ENCODE measurements at places on chromosomes 12 and 14. TPM values are rescaled to one million over a fixed set of nuclear protein-coding genes. Genes with fewer than 3 reads are reported as not detected.

DNA sequence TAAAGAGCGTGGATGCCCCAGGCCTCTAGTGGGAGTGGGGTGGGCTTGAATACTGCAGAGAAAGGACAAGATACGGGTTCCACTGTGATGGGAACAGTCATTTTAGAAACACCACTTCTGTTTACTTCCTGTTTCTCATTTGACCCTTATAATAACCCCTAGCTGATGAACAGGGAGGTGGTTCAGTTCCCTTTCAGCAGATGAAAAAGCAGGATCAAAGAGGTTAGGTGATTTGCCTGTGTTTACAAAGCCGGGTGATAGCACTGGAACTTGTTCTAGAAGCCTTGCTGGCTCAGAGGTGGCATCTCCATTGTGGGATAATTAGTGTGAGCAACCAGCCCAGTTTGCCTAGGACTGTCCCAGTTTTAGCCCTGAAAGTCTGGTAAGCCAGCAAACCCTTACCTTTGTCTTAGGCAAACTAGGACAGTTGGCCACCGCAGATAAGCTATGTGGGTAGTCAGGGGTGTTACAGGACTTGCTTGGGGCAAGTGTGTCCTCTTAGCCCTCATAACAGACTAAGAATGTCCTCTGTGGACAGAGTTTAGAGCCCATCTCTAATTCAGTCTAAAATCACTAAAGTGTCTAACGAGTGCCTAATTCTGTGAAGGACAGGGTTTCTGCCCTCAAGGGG is 7.5 kb upstream of the LRP1-AS start:
- DNase-seq: no peak

DNA sequence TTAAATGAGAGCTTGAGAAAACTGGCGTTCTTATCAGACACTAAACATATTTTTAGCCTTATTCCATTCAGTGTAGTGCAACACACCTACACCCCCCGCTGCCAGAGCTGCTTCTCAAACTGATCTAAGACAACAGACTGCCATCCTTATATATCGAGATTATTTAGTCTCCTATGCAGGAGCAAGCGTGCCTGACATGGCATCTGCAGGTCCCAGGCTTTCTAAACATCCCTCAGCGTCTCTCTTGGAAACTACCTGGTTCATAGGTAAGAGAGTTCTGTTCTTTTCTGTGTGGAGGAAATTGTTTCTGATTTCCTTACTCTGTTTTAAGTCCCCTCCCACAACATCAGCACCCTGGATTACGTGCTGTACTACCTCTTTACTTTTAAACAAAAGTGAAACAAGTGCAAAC is 117.1 kb upstream of the PTPRB start:
- DNase-seq: no peak

GRCh38 chr14:39581474-39581873 is 149.2 kb upstream of the FBXO33 start:
- peak; percentile 8 for DNase-seq

GRCh38 chr14:43003845-43004244 is 1397.2 kb downstream of the LRFN5 start:
- no peak for DNase-seq

The SLC7A7 gene
- total RNA-seq: 14.2 TPM

The OVCH1 gene
- 0.10 TPM for total RNA-seq

DNA sequence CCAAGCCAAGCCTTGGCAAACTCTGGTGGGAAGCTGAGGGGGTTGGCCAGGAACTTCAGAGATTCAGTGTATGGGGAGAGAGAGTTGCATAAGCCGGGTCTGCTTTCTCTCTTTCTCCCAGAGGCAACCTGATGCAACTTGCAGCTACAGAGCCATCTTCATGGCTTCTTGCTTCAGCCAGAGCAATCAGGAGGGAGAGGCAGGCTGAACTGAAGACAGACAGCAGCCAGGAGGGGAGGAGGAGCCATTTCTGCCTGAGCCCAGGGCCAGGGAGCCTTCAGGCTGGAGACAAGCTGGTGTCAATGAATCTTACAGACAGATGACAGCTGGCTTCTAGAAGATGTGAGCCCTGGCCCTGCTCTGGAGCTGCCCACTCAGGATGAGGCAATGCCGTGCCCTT is 18.7 kb downstream of the NPC2 start:
- DNase-seq: peak; percentile 31

DNA sequence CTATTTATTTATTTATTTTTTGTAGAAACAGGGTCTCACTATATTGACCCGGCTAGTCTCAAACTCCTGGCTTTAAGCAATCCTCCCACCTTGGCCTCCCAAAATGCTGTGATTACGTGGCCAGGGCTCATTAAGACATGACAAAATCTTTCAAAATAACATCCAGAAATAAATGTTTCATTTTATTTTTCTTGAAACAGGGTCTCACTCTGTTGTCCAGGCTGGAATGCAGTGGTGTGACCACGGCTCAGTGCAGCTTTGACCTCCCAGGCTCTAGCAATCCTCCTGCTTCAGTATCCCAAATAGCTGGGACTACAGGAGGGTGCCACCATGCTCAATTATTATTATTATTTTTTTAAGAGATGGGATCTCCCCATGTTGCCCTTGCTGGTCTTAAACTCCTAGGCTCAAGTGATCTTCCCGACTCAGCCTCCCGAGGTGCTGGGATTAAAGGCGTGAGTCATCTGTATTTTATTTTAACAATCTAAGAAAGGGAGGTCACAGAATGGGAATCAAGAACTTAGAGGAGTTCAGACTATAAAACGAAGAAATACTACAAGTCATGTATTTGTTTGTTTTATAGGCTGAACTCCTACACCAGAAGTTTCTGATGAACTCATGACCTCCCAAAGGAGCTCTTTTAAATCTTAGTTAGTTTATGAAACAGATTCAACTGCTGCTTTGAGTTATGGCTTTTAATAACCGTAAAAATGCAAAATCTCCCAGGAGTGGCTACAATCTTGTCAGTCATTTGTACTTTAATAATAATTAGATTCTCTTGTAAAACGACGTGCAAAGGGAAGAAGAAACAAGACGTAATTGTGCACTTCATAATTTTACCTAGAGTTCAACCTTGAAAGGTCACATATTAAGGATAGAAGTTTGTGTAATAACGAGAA is 2.1 kb upstream of the TMEM263 start:
- DNase-seq: no peak

GRCh38 chr12:80860928-80861327 is 76.8 kb downstream of the LIN7A start:
- no peak for DNase-seq

DNA sequence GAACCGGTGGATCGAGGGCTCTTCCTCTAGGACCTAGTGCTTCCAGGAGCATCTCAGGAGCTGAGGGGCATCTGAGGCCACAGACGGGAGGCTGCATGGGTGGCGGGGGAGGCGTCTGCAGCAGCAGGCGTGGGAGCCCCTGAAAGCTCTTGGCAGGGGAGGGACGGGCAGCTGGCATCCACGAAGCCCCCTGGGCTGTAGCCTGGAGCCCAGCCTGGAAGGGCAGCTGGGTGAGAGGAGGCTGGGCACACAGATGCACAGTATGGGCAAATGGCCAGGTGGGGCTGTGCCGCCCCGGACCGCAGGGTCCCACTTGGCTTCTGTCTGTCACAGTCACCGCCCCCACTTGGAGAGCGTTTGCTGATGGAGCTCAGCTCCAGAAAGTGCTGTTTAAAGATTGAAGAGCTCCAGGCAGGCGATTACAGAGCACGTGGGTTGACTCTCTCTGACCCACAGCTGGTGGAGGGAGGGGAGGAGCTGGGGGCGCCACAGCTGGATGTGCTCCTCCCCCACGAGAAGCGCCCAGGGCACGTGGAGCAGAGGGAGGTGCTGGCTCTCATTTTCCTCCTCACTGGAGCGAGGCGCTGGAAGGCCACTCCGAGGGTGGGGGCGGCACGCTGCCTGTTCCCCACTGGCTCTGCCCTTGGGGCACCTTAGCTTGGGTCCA is 155.0 kb upstream of the C14orf180 start:
- DNase-seq: peak; percentile 97

The KRT73 gene
- not detected for total RNA-seq

The FAM216A gene
- 8.0 TPM for total RNA-seq

- no peak for DNase-seq
Measured at GRCh38 chr14:21278632-21279031, 1.3 kb upstream of the RPGRIP1 start.

DNA sequence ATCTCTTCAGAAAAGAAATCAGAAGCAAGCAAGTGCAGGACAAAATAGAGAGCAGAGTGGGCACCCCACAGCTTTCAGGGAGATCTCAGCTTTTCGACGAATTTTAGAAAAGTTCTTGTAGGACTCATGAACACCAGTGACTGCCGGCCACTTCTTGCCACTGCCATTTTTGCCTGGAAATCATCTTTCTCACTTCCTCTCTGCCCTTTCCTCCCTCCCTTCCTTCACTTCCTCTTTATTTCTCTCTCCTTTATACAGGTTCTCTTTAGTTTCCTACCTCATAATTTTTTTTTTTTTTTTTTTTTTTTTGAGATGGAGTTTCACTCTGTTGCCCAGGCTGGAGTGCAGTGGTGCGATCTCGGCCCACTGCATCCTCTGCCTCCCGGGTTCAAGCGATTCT is 185.6 kb downstream of the APAF1 start:
- DNase-seq: no peak

- DNase-seq: peak; percentile 61
Measured at GRCh38 chr14:24941719-24942118, 108.2 kb downstream of the STXBP6 start.

- no peak for DNase-seq
Measured at GRCh38 chr12:112097641-112098040, 10.9 kb downstream of the NAA25 start.

The OAS3 gene
- total RNA-seq: 8.8 TPM
